ENCODE measurements at places on chromosomes 16 and 17.

DNA sequence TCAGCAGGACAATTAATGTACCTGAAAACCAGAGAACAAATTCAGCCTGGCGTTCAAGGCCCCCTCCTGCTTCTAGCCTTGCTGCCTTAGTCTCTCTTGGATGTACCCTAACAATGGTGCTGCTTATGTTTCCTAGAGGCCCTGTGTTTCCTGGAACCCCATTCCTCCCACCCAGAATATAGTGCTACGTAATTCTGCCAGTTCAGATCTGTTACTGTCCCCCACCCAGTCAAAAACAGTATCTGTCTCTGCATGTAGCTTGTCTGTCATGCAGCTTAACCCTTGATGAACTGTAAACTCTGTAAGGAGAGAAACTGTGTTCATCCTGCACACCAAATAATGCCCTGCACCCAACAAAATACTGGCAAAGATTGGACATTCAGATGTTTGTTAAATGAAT, 6.8 kb downstream of the MRTFB start:
- no peak for DNase-seq

- no peak for DNase-seq
Measured at GRCh38 chr17:31296142-31296541, 897 bp downstream of the OMG start.

GRCh38 chr17:5711344-5711743, 127.0 kb upstream of the NLRP1 start:
- DNase-seq = no peak

- peak; percentile 46 for DNase-seq
Measured at GRCh38 chr17:32936894-32937500, 9.0 kb downstream of the TMEM98 start.

GRCh38 chr17:41943492-41943891, 13.1 kb downstream of the ODAD4 start:
- no peak for DNase-seq

DNA sequence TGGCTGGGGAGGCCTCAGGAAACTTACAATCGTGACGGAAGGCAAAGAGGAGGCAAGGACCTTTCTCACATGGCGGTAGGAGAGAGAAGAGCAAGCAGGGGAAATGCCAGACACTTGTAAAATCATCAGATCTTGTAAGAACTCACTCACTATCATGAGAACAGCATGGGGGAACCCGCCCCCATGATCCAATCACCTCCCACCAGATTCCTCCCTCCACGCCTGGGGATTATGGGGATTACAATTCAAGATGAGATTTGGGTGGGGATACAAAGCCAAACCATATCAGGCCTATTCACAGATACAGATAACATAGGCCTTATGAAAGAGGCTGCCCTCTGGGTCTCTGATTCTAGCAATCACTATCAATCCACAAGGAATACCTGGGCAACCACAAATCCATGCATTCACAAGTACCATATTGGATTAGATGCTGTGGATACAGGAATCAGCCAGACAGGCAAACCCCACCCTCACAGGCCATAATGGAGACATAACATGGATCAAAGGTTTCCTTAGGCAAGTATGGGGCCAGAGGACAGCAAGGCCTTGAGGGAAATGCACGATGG, 284.9 kb downstream of the SOX9 start:
- no peak for DNase-seq

- DNase-seq = no peak
Measured at GRCh38 chr17:77909816-77910215, 48.7 kb upstream of the TNRC6C start.

DNA sequence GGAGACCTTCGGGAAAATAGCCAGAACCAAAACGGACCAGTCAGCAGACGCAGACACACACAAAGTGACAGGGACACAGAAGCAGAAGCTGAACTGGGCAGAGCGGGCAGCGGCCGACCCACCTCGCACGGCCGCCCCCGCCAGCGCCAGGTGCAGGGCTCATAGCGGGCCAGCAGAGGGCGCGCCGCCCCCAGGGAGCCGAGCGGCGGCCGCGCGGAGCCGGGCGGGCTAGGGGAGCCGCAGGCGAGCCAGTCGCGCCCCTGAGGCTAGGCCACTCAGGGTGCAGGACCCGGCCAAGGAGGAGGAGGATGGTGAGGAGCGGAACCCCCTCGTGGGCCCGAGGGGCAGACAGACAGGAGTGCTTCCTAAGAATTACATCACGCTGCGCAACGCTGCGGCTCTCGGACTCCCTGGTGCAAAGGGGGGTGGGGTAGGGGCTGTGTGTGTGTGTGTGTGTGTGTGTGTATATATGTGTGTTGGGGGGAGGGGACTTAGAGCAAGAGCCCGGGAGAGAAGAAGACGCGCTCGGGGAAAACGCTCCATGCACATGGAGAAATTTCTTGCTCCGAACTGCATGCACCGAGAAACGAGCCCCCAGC, 913 bp upstream of the NOG start:
- peak; percentile 60 for DNase-seq

DNA sequence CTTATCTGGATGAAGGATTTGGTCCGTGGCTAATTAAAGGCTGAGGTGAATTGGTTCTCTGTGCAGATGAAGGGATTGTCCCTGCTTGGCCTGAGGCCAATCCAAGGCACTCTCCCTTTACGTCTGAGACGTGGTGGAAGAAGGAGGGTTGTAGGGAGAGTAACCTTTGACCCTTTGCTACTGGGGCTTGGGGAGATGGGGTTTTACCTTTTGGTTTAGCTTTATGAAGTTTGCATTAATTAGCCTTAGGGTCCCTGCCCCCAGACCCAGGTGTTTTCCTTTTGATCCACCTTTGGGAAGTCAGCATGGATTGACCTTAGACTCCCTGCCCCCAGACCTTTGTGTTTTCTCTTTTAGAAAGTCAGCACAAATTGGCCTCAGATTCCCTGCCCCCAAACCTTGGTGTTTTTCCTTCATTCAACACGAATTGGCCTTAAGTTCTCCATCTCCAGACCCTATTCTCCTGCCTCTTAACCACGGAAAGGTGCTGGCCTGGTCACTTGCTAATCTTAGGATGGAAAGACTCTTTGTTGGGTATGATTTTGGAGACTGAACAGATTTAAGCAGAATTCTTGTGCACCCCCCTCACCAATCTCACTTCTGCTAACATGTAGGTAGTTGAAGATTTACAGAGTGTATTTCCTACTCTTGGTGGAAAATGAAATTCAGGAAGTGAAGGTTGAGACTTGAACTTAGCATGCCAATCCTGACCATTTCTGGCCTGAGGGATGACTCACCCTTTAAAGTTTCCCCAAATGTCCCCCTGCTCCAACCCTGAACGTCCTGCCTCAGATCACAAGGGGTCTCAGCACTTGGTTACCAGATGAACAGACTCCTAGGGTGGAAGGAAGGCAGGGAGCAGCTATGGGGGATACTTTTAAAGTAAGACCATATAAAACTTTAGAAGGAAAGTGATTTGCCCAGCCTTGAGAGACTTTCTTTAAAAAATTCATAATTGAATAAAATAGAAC, 23.1 kb upstream of the MMD start:
- no peak for DNase-seq

- no peak for DNase-seq
Measured at GRCh38 chr17:80671825-80672110, 127.1 kb downstream of the RPTOR start.

- no peak for DNase-seq
Measured at GRCh38 chr16:75197522-75198134, 9.3 kb downstream of the CTRB2 start.

GRCh38 chr17:37642681-37643080, 565 bp downstream of the DDX52 start:
- DNase-seq = no peak

DNA sequence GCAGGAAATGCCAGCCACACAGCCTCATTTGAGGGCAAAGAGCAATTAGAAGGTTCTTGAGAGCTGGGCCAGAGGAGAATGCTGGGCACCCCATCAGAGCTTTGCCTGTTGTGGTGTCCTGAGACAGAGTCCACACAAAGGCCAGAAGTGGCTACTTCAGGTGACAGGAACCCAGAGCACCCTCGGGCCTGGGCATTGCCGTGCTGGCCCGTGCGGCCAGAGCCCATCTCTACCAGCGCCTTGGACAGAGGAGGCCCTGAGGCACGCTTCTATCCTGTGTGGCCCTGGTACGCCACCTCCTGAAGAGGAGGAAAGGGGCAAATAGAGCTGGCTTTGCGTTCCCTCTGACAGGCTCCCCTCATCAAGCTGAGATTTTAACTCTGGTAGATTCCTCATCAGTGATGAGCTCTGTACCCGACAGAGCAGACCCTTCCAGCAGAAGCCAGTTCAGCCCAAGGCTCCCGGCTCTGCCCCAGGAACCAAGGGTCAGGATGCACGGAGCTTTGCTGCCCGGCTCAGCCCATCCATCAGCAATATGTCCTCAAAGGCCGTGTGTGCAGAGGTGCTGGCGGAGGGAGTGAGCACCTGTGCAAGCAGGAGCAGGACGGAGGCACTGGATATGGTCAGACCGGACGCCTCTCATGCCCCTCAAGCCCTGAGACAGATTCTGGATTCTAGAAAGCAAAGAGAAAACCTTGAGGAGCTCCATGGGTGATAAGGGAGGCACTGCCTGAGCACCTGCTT, 3.4 kb upstream of the RASD1 start:
- DNase-seq = no peak

DNA sequence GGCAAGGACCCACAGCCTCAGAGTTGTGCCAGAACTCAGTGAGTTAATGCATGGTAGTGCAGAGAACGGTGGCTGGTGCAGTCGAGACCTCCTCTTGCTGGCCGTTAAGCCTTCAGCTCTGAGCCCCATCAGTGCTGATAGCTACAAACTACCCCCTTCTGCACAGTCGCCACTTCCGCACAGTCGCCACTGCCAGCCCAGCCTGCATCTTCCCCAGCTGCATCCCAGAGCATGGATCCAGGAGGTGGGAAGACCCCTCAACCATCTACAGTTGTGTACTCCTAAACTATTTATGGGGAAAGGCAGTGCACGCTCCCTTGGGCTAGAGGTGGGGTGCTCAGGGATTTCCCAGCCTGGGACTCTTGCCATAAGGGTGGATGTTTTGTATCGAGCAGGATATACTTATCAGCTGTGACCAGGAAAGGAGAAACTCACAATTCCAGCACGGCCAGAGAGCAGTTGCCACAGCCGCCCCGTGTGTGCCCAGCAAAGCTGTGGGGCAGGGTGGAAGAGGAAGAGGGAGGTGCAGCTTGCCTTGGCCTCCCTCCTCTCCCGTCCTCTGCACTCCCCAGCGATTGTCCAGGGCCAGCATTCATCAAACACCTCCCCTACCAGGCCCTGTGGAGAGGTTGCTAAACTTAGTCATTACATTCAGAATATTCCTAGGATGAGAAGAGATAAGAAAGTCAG, 49.5 kb upstream of the CMIP start:
- DNase-seq = no peak

DNA sequence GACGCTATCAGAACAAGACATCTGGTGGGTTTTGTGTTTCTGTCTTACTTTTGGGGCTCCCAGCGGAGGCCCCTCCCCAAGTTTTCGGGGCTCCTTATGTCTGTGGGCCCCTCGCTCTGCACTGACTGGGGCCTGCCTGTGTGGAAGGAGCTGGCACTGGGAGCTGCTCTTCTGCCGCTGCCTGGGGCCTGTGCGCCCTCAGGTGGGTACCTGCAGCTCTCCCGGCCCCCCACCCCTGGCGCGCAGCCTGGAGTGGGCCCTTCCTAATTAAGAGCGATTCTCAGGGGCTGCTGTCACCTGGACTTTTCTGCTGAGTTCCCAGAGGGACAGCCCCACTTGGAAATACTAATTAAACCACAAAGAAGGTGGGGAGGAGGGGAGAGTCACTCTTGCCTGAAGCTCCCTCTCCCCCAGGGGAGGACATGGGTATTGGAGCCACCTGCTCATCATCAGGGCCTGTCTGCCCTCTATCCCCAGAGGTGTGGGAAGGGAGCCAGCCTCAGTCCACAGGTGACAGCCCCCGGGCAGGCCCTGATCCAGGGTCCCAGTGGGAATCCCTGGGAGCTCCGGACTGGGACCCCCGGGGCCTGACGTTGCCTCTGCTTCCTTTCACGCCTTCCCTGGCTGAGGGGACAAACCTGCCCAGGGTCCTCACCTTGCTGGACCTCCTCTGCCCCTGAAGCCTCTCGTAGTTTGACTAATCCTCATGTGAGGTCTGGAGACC, 36.5 kb downstream of the GSE1 start:
- no peak for DNase-seq

- no peak for DNase-seq
Measured at GRCh38 chr16:74926805-74927204, 58.1 kb downstream of the WDR59 start.

GRCh38 chr17:17079761-17080160, 37.5 kb downstream of the MPRIP start:
- no peak for DNase-seq

DNA sequence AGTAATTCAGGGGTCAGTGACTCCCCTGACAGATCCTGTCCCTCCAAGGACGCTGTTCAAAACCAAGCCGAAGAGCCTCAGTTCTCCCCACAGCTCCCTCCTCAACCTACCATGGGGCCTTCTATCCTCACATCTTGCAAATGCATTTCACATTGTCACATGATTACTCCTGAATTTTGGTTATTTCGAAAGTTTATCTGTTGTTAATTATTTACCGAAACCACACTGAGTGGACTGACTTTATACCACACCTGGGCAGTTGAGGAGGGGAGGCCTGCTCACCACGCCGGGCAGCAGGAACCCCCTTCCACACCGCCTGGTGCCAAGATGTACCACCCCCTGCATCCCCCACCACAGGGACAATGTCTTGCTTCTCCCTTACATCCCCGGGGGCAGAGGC, 4.7 kb downstream of the TIMP2 start:
- DNase-seq = no peak

- no peak for DNase-seq
Measured at GRCh38 chr17:917391-917811, 62.2 kb downstream of the NXN start.

DNA sequence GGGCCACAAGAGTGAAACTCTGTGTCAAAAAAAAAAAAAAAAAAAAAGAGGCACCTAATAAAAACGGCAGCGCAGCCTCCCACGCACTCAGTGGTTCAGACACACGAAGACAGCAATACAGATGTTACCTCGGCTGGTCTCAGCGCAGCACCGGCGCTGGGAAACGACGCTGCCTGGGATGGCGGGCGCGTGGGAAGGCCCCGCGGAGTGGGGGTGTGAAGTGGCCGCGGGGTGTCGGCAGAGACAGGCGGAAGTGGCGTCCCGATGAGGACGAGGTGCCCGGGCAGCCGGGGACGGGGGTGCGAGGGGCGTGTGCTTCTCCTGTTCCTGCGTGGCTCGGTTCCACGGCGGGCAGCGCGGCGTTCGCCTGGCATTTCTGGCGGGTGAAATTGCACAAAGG, 179.4 kb downstream of the BANP start:
- DNase-seq = no peak

DNA sequence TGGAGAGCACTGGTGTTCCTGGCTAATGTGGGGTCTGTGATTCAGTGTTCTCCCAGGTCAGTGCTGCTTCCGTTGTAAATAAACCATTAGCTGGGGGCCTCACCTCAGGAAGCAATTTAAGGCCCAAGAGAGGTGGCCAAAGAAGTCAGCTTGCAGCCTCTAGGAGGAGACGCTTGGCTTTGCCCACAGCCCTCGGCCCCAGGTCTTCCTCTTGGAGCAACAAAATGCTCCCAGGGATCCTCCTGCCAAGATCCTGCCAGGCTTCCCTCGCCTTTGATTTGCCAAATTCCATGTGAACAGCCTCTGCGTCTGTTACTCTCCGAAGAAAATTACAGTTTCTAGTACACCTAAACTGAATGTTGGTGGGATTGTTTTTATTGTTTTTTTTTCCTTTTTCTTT, 62.4 kb upstream of the TBX2 start:
- DNase-seq = no peak
